ENCODE measurements at places on chromosomes 13 and 19. TPM values are rescaled to one million over a fixed set of nuclear protein-coding genes. Genes with fewer than 3 reads are reported as not detected.
A peak's percentile ranks its signal among the peaks of the same experiment; 100 is the strongest.

DNA sequence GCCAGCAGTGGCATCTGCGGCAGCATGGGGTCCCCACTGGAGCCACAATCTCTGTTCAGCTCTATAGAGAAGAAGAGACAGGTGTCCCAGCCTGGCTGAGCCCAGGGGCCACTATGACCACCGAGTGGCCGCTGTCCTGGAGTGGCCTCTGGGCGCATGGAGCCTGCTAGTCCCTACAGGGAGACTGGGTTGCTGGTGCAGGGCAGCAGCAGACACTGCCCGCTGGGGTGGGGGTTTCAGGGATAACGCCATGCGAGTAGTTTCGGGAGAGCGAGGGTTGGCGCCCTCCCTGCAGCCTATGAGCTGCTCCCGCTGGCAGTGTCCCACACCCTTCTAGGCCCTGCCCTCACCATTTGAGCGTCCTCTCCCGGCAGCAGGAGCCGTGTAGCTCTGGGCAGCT is 10.9 kb upstream of the TEKTIP1 start:
- H3K4me1 ChIP-seq: no peaks in the 10 kb centered on the region
- no peak for DNase-seq
- H3K27me3 ChIP-seq: no peaks in the 10 kb centered on the region
- no peak overlapping the region for H3K27ac ChIP-seq

- no peak for DNase-seq
- no peaks in the 10 kb centered on the region for H3K27me3 ChIP-seq
- H3K36me3 ChIP-seq: no peaks in the 10 kb centered on the region
- H3K4me3 ChIP-seq: no peak overlapping the region
Observed at GRCh38 chr13:66162470-66162869, 1067.7 kb downstream of the PCDH9 start.

GRCh38 chr13:29065142-29065541 is 245.0 kb downstream of the MTUS2 start:
- peaks cover 6% of the 10 kb centered on the region for H3K4me1 ChIP-seq
- H3K27ac ChIP-seq: no peak overlapping the region
- no peaks in the 10 kb centered on the region for H3K27me3 ChIP-seq
- no peaks in the 10 kb centered on the region for H3K36me3 ChIP-seq

DNA sequence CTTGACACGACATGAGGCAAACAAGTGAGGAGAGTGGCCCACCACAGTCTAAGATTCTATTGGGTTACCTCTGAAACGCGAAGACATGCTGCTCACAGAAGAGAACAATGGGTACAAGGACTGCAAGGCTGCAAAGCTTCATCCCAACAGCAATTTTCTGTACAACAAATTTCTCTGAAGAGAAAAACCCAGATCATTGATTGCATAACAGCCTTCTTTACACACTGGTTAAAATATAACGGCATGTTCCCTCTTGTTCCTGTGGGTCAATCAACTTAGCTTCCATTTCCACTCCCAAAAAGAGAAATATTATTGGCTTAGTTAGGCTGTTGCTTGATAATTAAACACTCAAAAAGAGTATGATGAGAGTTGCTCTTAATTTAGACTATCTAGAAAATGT is at the start of gene CPB2:
TSS of gene CPB2 (minus strand) at position 166 of the 400 bp plus-strand sequence. CDS start at position 142, 24 bp downstream.
- DNase-seq: no peak
- peaks cover 16% of the 10 kb centered on the region for H3K27me3 ChIP-seq
- peaks cover 3% of the 10 kb centered on the region for H3K4me1 ChIP-seq
- no peak within 1 kb of the TSS for H3K4me3 ChIP-seq
- H3K27ac ChIP-seq: no peak within 1 kb of the TSS

GRCh38 chr19:18612772-18613588 is at the start of gene TMEM59L:
TMEM59L (plus strand) TSS chr19:18612870; CDS start chr19:18612959, 89 bp downstream.
- peak; percentile 43 for DNase-seq
- peaks cover 65% of the 10 kb centered on the region for H3K27me3 ChIP-seq
- peak within 1 kb of the TSS; percentile 17 for H3K4me3 ChIP-seq
- peaks cover 14% of the 10 kb centered on the region for H3K4me1 ChIP-seq
- no peaks in the 10 kb centered on the region for H3K36me3 ChIP-seq

DNA sequence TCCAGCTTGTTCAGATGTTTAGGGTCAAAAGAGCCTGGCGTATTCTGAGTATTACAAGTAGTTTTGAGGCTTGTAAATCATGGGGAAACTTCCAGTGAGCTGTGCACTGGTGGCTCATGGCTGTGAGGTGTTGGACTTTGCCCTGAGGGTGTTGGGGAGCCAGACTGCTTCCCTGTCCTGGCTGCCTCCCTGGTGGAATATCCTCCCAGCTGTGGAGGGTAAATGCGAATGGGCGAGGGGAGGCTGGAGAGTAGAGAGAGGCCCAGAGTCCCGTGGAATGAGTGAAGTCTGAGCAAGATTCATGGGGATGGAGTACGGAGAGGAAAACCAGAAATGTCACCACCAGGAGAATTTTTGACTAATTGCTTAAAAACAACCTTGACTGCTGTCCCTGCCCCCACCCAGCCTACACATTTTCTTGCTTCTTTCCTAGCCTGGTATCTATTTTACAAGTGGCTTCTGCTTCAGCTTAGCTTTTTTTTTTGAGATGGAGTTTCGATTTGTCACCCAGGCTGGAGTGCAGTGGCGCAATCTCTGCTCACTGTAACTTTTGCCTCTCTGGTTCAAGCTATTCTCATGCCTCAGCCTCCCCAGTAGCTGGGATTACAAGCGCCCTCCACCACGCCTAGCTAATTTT is 3.7 kb downstream of the SNRPA start:
- H3K27ac ChIP-seq: peak overlapping the region; percentile 91
- H3K36me3 ChIP-seq: peaks cover 74% of the 10 kb centered on the region
- H3K27me3 ChIP-seq: no peaks in the 10 kb centered on the region
- peaks cover 56% of the 10 kb centered on the region for H3K4me1 ChIP-seq

- DNase-seq: no peak
- peaks cover 51% of the 10 kb centered on the region for H3K27me3 ChIP-seq
- peaks cover 28% of the 10 kb centered on the region for H3K4me1 ChIP-seq
- H3K36me3 ChIP-seq: no peaks in the 10 kb centered on the region
- H3K27ac ChIP-seq: no peak overlapping the region
Observed at GRCh38 chr13:102400675-102401145, 1.1 kb downstream of the FGF14 start.

DNA sequence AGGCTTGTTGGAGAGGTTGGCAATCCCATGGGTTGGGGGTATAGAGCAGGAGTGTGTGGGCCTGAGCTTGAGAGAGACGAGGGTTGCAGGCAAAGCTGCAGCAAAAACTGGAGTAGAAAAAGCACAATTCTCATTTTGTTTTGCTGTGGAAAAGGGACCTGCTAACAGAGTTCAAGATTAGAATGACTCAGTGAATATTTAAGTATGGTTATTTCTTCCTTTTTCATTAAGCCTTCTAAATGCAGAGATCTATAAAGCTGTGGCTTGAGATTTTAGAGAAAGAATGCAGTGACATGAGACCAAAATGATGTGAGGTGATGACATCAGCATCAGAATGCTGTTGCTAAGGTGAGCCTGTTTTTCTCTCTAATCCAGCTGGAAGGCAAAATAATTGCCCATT is 10.8 kb upstream of the MBNL2 start:
- H3K27ac ChIP-seq: no peak overlapping the region
- H3K36me3 ChIP-seq: no peaks in the 10 kb centered on the region
- no peak overlapping the region for H3K4me3 ChIP-seq
- peaks cover 42% of the 10 kb centered on the region for H3K4me1 ChIP-seq
- no peak for DNase-seq
- H3K27me3 ChIP-seq: no peaks in the 10 kb centered on the region

GRCh38 chr19:12797141-12797587 is 4.4 kb downstream of the PRDX2 start:
- peaks cover 44% of the 10 kb centered on the region for H3K4me1 ChIP-seq
- peaks cover 36% of the 10 kb centered on the region for H3K36me3 ChIP-seq
- no peak overlapping the region for H3K4me3 ChIP-seq
- no peak for DNase-seq
- no peaks in the 10 kb centered on the region for H3K27me3 ChIP-seq

GRCh38 chr13:18953139-18953930 is 228.3 kb downstream of the TUBA3C start:
- peaks cover 11% of the 10 kb centered on the region for H3K36me3 ChIP-seq
- no peaks in the 10 kb centered on the region for H3K27me3 ChIP-seq
- no peak overlapping the region for H3K27ac ChIP-seq

DNA sequence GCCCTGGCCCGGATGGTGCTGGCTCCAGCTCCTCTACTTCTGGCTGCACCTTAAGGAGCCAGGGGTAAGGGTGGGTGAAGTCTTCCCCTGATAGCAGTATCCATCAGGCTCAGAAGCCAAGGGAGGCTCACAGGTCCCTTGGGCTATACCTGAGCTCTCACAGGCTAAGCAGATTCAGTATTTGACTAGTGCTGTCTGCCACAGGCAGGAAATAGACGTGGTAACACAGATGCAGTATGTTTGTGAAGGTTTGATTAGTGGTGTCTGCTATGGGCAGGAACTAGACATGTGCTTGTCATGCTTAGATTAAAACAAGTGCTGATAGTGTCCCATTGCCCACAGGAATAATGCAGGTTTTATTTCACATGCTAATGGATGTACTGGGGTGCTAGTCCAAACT is 4.0 kb downstream of the SYT5 start:
- no peak for DNase-seq
- H3K27ac ChIP-seq: no peak overlapping the region
- no peak overlapping the region for H3K4me3 ChIP-seq
- H3K36me3 ChIP-seq: no peaks in the 10 kb centered on the region
- peaks cover 59% of the 10 kb centered on the region for H3K27me3 ChIP-seq

GRCh38 chr19:58581227-58582141 is 8.3 kb upstream of the MZF1 start:
- no peak overlapping the region for H3K4me3 ChIP-seq
- H3K27me3 ChIP-seq: no peaks in the 10 kb centered on the region
- peaks cover 38% of the 10 kb centered on the region for H3K4me1 ChIP-seq

GRCh38 chr19:13198634-13199033 is 48.4 kb downstream of the IER2 start:
- H3K36me3 ChIP-seq: no peaks in the 10 kb centered on the region
- H3K4me1 ChIP-seq: peaks cover 17% of the 10 kb centered on the region
- H3K27me3 ChIP-seq: no peaks in the 10 kb centered on the region
- no peak overlapping the region for H3K27ac ChIP-seq

GRCh38 chr13:40485611-40486517 is 180.6 kb downstream of the FOXO1 start:
- H3K4me3 ChIP-seq: peak overlapping the region; percentile 9
- H3K27ac ChIP-seq: peak overlapping the region; percentile 94
- H3K4me1 ChIP-seq: peaks cover 59% of the 10 kb centered on the region
- H3K36me3 ChIP-seq: peaks cover 24% of the 10 kb centered on the region
- peak; percentile 69 for DNase-seq
- no peaks in the 10 kb centered on the region for H3K27me3 ChIP-seq

- no peak for DNase-seq
- H3K36me3 ChIP-seq: no peaks in the 10 kb centered on the region
- no peak overlapping the region for H3K27ac ChIP-seq
- no peaks in the 10 kb centered on the region for H3K4me1 ChIP-seq
- H3K27me3 ChIP-seq: no peaks in the 10 kb centered on the region
Observed at GRCh38 chr19:27676877-27677276, 1536.1 kb downstream of the UQCRFS1 start.

Gene IGFL3
- total RNA-seq: not detected

Gene CLDND2
- 8.2 TPM for total RNA-seq

Gene KLC3
- total RNA-seq: not detected

Gene URAD
- total RNA-seq: not detected

Gene CDKN2D
- 85.4 TPM for total RNA-seq

Gene COLGALT1
- 38.9 TPM for total RNA-seq

Gene ZNF497
- 1.1 TPM for total RNA-seq

Data from activated CD4-positive, alpha-beta memory T cell treated with anti-CD3 and anti-CD28 coated beads, Interleukin-2, amount 10 ng/mL, durations not matched to agents 7 days and 5 days (primary cell).